D341Med (cell line): ENCODE measurements at places on chromosomes 3 and 15.

DNA sequence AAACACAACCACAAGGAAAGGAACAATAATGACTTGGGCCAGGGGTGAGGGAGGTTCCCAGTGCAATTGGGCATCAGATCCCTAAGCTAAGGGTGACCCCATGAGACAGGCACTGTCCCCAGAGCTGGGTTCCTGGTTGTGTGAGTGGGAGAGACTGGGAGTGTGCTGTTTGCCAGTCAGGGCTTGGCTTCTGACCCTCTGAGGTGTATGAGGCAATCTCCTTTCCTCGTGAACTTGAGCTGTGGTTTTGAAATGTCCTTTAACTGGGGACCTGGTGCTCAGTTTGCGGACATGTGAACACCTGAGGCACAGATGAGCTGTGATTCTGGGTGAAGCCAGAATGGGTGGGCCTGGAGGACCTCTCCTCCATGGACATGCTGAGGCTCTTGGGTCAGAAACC is 58.5 kb upstream of the PLXNA1 start:
- DNase-seq = no peak

DNA sequence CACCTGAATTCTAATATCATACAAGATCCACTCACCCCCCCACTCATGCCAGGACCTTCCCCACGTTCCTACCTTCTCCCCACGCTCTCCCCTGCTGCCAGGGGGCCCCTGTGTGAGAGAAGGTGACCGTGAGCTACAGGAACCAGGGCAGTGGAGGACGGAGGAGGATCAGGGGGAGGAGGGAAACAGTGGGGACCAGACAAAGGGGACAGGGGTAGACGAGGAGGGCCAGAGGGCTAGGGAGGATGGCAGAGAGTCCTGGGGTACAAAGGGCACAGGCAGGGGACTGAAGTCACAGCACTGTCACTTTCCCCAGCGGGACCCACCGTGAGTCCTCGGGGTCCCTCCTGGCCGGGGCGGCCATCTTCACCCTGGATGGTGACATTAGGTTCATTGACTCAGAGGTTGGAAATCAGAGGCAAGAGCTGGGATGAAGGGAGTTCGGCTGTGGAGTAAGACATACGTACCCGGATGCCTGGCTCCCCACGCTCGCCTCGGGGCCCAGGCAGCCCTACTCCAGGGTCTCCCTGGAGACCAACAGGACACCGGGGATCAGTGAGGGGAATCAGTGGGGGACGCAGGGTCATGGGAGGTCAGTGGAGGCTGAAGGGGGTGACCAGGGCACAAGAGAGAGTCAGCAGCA is 6.3 kb upstream of the UCN2 start:
- no peak for DNase-seq

DNA sequence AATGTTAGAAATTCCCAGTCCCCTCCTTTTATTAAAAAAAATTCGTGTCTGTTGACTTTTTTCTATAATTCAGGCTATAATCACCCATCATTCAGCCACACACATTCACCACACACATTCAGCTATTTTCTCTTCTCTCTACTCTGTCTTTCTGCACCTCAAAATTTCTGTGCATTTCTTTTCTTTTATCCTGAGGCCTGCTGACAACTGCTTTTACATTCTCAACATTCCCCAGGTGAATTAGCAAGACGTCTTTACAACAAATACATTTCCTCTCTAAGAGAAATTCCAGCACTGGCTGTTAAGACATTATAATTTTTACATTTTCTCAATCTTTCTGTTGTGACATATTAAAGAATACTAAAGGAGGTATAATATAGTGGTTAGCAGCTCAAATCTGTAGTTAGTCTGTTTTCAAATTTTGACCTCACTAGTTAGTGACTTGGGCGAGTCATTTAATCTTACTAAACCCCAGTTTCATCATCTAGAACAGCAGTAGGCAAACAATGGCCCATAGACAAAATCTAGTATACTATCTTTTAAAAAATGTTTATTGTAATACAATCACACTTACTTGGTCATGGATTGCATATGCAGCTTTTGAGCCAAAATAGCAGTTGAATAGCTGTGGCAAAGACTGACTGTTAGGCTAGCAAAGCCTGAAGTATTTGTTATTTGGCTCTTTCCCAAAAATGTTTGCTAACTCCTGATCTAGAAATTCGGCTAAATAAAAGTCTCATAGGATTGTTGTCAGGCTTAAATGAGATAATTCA is 350.7 kb downstream of the NSUN3 start:
- DNase-seq = no peak

DNA sequence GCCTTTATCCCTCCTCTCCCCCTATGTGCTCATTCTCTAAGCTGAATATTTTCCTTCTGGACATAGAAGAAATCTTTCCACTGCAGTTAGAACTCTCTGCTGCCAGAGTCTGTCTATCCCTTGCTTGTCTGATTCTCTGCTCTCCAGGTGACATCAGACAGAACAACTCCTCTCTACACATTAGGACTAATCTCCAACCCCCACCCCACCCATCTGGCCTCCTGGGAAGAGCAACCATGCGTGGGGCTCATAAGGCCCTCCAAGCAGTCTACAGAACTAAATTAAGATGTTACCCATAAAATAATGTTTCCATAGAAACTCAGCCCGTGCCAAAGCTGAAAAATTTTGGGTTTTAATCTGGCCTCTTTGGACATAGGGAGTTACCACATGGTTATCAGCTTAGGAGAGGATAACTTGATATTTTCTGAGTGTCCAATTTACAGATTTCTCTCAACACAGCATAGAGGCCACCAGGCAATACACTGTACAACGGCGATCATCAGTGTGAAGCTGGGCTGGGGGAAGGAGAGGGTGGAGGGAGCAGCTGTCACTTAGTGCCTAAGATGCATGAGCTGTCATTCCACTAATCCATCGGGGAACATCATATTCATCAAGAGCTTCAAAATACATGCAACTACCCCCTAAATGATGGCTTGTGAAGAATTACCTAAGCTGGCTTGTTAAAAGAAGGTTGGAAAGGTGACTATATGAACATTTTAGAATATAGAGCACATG is 199.4 kb downstream of the CLSTN2 start:
- no peak for DNase-seq

DNA sequence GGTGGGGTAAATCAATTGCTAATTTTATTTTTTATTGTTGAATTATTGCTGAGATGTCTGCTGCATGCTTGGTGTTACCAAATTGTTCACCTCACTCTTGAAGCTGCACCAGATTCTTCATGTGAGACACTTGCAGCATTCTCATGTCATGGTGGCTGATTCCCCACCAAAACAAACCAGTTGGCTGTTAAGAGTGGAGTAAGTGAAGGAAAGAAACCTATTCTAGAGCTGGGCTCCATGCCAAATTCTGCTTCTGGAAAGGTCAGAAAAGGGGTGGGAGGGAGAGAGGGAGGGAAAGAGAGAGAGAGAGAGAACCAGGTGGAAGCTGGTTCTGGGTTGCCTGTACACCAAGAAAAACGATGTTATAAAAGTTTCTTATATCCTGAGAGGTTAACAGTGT is 317.5 kb upstream of the THRB start:
- no peak for DNase-seq

DNA sequence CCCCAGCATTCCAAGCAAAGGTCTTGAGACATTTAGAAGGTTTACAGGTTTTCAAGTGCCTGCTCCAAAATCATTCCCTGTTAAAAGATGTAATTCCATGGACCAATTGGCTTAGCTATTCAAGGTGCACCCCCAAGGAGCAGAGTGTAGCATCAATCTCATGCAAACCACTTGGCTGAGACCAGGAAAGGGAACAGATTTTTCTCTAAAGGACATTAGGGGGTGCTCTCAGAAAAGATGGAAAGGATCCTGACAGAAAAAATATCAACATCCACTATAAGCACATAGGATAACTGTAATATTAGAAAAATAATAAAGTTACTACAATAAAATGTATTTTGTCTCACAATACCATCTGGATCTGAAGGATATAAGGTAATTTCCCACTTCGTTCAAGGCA is 328.0 kb upstream of the CDIN1 start:
- DNase-seq = no peak

- DNase-seq = no peak
These were observed 769.8 kb upstream of the NECTIN3 start for GRCh38 chr3:110301781-110302180.

DNA sequence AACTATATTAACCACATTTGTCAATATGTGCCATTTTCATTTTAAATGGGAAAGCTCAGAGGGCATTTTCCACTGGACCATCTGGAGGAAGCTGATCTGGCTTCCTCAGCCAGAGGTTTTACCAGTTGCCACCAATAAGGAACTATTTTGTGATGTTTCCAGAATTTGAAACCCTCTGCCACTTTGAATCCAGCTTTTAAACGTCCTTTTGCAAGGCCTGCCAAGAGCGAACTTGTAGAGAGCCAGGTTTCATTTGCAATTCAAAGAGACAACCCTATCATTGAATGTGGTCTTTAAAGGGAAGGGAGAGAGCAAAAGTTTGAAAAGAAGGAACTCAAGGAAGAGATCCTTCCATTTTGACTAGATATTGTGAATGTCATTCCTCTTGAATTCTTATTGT is 123.3 kb upstream of the CHL1 start:
- DNase-seq = no peak
